ENCODE measurements at places on chromosomes 7 and 10. TPM values are rescaled to one million over a fixed set of nuclear protein-coding genes. Genes with fewer than 3 reads are reported as not detected.
A peak's percentile ranks its signal among the peaks of the same experiment; 100 is the strongest.

GRCh38 chr7:37007691-37008090 lies 283.4 kb upstream of the AOAH start:
- no peaks in the 10 kb centered on the region for H3K27me3 ChIP-seq
- no peak overlapping the region for H3K4me3 ChIP-seq
- peaks cover 34% of the 10 kb centered on the region for H3K4me1 ChIP-seq
- H3K36me3 ChIP-seq: peaks cover 5% of the 10 kb centered on the region

DNA sequence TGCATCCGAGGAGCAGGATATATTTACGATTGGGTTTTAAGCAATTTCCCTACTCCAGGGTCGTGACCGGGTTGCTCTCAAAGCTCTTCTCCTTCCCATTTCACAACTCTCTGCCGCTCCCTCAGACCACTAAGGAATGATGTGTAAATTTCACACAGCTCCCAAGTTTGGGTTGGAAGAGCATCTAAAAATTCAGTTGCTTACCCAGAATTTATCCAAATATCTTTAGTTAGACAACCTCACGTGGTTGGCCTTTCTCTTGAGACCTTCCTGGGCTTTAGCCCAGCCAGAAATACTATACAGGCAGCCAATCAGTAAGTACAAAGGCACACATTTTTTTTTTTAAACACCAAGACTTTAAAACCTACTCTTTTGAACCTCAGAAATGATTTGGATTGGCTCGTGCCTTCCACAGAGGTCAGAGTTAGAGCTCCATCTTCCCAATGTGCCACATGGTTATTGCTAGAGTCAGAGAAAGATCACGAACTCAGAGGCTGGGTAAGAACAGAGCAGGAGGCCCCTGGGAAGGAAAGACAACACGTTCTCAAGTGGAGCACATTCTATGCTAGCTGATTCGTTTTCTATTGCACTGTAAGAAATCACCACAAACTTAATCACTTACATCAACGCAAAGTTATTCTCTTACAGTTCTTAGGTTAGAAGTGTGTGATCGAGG lies 335.4 kb upstream of the MGMT start:
- H3K36me3 ChIP-seq: no peaks in the 10 kb centered on the region
- no peak for DNase-seq
- H3K4me3 ChIP-seq: no peak overlapping the region
- H3K27me3 ChIP-seq: peaks cover 56% of the 10 kb centered on the region
- H3K27ac ChIP-seq: no peak overlapping the region

- H3K36me3 ChIP-seq: peaks cover 1% of the 10 kb centered on the region
- no peak overlapping the region for H3K27ac ChIP-seq
- peaks cover 3% of the 10 kb centered on the region for H3K27me3 ChIP-seq
- H3K4me3 ChIP-seq: no peak overlapping the region
- DNase-seq: no peak
Observed at GRCh38 chr7:116122972-116123595, 87.3 kb upstream of the TES start.

Gene NKX2-3
- total RNA-seq: not detected

Gene MYO1G
- 0.67 TPM for total RNA-seq

Gene CALHM3
- total RNA-seq: 1.3 TPM

Gene CYP2E1
- total RNA-seq: 1.4 TPM

DNA sequence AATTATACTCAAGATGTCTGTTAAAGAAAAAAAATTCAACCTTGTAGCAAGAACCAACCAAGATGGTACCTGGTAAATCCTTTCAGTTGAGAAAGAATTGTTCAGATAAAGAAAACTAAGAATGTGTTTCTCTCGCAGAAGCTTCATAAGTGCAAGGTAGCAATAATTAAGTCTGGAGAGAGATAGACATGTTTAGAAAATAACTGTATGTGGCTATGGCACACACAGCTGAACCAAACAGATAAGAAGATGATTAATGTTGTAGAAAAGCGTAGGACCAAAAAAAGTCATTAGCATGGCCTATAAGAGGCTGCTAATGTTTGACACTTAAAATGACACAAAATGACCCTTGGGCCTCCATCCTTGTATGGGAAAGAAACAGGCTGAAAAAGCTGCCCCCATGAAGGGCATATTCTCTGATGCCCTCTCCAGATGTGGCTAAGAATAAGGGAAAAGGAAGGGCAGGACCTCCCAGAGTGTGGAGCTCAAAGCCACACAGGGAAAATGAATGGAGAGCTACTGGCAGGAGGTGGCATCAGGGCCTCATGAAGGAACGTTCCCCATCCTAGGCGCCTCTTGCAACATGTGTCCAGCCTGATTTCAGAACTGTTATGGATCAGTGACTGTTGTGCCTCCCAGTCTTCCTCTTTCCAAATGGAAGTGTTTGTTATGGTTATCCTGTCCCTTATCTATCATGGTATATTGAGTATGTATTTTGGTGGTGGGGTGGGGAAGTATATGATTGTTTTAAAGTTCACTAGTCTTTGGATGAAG lies 30.7 kb downstream of the TLL2 start:
- no peak overlapping the region for H3K4me3 ChIP-seq
- H3K4me1 ChIP-seq: no peaks in the 10 kb centered on the region
- peaks cover 7% of the 10 kb centered on the region for H3K27me3 ChIP-seq
- DNase-seq: no peak
- H3K36me3 ChIP-seq: no peaks in the 10 kb centered on the region

- peak within 1 kb of the TSS; percentile 94 for H3K27ac ChIP-seq
- DNase-seq: peak; percentile 34
- H3K27me3 ChIP-seq: no peaks in the 10 kb centered on the region
Observed at GRCh38 chr7:140403878-140404564, at the start of gene RAB19. Gene RAB19 (plus strand): TSS chr7:140404058. CDS start chr7:140407647, 3,589 bp downstream.

- no peaks in the 10 kb centered on the region for H3K27me3 ChIP-seq
- H3K4me3 ChIP-seq: no peak overlapping the region
- H3K27ac ChIP-seq: no peak overlapping the region
- H3K4me1 ChIP-seq: peaks cover 6% of the 10 kb centered on the region
- no peaks in the 10 kb centered on the region for H3K36me3 ChIP-seq
Observed at GRCh38 chr7:18698258-18698734, 202.7 kb downstream of the HDAC9 start.

Gene KLLN
- 0.87 TPM for total RNA-seq

DNA sequence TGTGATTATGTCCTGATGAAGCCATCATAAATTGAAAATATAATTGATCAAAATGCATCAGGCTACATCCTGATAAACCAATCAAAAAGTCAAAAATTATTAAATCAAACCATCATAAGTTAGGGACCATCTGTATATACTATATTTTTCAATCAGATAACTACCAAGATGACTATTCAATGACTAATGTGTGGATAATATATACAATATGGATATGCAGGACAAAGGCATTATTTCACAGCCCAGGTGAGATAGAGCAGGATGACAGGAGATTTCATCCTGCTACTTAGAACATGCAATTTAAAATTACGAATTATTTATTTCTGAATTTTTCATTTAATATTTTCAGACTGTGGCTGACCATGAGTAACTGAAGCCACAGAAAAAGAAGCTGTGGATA lies 137.3 kb upstream of the GNAI1 start:
- no peaks in the 10 kb centered on the region for H3K4me1 ChIP-seq
- H3K36me3 ChIP-seq: no peaks in the 10 kb centered on the region
- no peak for DNase-seq
- no peak overlapping the region for H3K27ac ChIP-seq
- no peak overlapping the region for H3K4me3 ChIP-seq

Gene OR2A12
- total RNA-seq: not detected

DNA sequence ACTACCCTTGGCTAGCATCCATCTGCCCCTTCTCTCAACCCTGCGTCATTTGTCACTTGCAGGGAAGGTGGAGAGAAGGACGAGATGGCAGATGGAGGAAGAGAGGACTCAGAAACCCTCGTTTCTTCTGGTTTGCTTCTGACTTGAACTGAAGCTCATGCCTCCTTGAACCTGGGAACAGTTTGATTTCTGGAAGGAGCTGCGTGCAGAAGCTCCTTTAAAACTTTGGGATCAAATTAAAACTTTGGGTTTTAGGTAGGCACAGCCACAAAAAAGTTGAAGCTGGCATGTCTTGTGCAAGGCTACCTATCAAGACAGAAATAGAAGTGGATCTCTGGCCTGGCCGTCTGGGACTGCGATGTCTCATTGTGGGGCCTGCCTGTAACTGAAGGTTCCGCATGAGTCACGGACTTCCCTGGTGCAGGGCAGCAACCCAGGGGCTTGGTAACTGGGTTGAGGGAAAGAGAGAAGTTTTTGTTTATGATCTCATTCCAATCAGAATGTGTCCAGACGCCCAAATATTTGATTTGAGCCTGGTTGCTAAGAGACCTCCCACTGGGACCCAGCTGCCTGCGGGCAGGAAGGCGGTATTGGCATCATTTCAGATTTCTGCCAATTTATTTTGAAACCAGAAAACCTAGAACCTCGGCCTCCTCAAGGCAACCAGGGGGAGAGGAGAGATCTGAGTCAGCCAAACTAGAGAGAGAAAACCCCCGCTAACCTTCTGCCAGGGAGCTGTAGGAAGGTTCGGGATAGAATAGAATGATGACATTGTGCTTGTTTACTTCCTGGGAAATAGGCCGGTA lies 15.8 kb upstream of the CAMK1D start:
- H3K27ac ChIP-seq: peak overlapping the region; percentile 90
- peaks cover 6% of the 10 kb centered on the region for H3K4me1 ChIP-seq
- DNase-seq: no peak
- H3K27me3 ChIP-seq: no peaks in the 10 kb centered on the region

GRCh38 chr10:25026463-25026862 lies 10.1 kb downstream of the THNSL1 start:
- no peak overlapping the region for H3K27ac ChIP-seq
- H3K4me3 ChIP-seq: no peak overlapping the region
- no peak for DNase-seq
- no peaks in the 10 kb centered on the region for H3K27me3 ChIP-seq

DNA sequence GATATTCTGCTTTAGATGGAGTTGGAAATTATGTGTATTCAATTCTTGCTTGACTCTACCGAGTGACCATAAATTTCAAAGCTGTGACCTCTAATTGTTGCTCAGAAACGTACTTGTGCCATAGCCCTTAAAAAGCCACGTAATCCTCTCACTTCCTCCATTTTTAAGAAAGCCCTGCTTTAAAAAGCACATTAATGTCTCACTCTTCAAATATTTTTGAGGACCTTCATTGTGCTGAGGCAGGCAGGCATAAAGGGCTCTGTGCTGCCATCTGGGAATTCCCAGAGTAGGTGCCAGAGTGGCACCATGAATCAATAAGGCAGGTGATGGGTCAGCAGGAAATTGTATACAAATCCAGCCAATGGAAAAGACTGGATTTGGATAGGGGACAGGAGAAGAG lies 97.7 kb upstream of the FAM204A start:
- no peaks in the 10 kb centered on the region for H3K4me1 ChIP-seq
- DNase-seq: no peak
- no peak overlapping the region for H3K4me3 ChIP-seq
- peaks cover 15% of the 10 kb centered on the region for H3K27me3 ChIP-seq
- H3K36me3 ChIP-seq: no peaks in the 10 kb centered on the region

DNA sequence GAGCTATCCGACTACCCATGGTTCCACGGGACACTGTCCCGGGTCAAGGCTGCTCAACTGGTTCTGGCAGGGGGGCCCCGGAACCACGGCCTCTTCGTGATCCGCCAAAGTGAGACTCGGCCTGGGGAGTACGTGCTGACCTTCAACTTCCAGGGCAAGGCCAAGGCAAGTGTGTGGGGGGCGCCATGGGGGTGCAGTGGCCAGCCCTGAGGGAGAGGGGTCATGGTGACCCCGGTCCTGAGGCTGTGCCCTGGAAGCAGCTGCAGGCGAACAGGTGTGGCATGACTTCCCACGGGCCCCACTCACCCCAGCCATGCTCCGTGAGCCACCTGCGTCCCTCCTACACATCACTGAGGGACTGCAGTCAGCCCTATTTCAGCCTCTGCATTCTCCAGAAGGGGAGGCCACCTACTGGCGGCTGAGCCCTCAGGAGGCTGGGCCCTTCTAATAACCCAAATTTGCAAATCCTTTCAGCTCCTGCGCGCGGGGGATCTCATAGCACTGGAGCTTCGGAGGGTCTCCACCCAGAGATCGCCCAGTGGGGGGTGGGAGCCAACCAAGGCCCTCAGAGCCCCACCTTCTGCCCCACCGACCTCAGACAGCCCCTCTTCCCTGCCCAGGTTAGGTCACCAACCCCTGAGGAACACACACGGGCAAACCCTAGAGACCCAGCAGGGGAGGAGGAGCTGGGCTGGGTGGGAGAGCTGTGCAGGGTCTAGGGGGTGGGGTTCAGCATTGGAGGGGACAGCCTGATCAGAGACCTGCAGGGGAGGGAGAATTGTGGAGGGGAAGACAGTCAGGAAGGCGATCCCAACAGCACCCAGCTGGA lies 30.8 kb downstream of the SH2B2 start:
- no peaks in the 10 kb centered on the region for H3K4me1 ChIP-seq
- peaks cover 4% of the 10 kb centered on the region for H3K36me3 ChIP-seq
- no peak overlapping the region for H3K27ac ChIP-seq
- no peak for DNase-seq
- H3K27me3 ChIP-seq: peaks cover 9% of the 10 kb centered on the region

Gene RBM48
- total RNA-seq: 14.8 TPM

DNA sequence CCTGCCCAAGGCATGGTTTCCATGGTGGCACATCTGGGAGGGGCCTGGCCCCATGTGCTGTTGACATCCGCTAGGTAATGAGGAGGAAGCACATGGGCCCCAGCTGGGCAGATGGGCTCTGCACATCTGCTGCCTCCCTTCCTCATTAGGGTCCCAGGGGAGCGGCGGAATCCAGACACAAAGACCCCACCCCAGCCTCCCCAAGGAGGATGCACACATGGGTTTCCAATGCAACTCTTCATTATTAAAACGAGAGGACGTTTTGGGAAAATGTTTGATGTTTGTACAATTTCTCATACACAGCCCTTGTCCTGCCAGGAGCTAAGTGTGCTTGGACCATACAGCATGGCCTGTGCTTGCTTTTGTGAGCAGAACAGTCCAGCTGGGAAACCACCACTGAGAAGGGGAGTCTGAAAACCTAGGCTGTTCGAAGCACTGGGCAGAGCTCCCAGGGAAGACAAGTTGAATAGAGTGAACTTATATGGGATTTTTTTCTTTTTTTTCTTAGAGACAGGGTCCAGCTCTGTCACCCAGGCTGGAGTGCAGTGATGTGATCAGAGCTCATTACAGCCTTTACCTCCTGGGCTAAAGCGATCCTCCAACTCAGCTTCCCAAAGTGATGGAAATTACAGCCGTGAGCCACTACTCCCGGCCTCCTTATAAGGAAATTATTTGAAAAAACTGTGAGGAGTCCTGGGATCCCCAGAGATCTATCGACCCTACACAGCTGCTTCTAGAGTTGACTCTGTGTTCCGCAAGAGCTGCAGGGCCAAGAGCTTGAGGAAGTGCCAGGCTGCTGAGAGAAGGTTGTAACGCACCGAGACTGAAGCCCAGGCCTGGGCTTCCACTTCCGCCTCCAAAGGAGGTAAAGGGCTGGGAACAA lies 23.4 kb downstream of the FAM107B start:
- no peak overlapping the region for H3K4me3 ChIP-seq
- H3K27ac ChIP-seq: no peak overlapping the region
- H3K4me1 ChIP-seq: peaks cover 8% of the 10 kb centered on the region
- no peaks in the 10 kb centered on the region for H3K36me3 ChIP-seq

- H3K27ac ChIP-seq: no peak overlapping the region
- DNase-seq: no peak
- no peaks in the 10 kb centered on the region for H3K36me3 ChIP-seq
- peaks cover 4% of the 10 kb centered on the region for H3K27me3 ChIP-seq
- H3K4me1 ChIP-seq: peaks cover 1% of the 10 kb centered on the region
- no peak overlapping the region for H3K4me3 ChIP-seq
Observed at GRCh38 chr7:29748286-29749099, 57.8 kb upstream of the WIPF3 start.

- peaks cover 3% of the 10 kb centered on the region for H3K4me1 ChIP-seq
- H3K36me3 ChIP-seq: no peaks in the 10 kb centered on the region
- H3K27ac ChIP-seq: no peak overlapping the region
- no peak overlapping the region for H3K4me3 ChIP-seq
- no peak for DNase-seq
- H3K27me3 ChIP-seq: peaks cover 38% of the 10 kb centered on the region
Observed at GRCh38 chr10:117249493-117250093, 8.7 kb downstream of the SLC18A2 start.
